ENCODE measurements at places on chromosomes 13 and 19.
A peak's percentile ranks its signal among the peaks of the same experiment; 100 is the strongest.

DNA sequence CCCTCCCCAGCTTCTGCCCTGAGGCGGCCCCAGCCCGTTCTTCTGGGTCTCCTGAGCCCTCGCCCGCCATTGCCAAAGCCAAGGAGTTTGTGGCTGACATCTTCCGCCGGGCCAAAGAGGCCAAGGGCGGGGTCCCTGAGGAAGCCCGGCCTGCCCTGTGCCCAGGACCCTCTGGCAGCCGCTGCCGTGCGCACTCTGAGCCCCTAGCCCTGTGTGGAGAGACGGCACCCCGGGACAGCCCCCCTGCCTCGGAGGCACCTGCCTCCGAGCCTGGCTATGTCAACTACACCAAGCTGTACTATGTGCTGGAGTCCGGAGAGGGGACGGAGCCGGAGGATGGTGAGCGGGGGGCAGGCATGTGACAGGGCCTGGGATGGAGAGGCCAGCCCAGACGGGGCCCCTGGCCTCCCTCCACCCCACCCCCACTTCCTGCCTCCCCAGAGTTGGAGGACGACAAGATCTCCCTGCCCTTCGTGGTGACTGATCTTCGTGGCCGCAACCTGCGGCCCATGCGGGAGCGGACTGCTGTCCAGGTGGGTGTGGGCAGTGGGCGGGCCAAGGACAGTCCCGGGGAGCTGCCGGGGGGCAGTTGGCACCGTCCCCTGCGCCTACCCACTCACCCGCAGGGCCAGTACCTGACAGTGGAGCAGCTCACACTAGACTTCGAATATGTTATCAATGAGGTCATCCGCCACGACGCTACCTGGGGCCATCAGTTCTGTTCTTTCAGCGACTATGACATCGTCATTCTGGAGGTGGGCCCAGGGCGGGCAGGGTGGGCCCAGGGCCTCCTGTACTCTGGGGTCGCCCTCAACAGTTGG lies 7.0 kb downstream of the DCAF15 start:
- DNase-seq: no peak

DNA sequence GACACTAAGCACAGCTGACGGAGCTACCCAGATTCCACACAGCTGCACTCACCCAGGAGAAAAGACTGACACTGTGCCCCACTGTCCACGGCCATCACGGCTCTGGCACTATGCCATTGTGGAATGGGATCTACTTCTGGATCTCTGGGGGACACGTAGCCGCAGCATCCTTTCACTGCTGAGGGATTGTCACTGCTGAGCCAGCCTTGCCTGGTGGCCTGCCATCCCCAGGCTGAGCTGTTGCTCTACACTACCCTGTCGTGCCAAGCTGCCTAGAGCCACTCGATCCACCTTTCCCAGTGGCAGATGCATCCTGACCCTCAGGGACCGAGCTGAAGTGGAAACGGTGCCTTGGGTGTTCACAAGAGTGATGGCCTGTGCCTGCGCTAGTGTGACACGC lies 5.0 kb upstream of the LILRB5 start:
- no peak for DNase-seq

- no peak for DNase-seq
Observed at GRCh38 chr19:33219261-33219815, 6.3 kb downstream of the SLC7A10 start.

DNA sequence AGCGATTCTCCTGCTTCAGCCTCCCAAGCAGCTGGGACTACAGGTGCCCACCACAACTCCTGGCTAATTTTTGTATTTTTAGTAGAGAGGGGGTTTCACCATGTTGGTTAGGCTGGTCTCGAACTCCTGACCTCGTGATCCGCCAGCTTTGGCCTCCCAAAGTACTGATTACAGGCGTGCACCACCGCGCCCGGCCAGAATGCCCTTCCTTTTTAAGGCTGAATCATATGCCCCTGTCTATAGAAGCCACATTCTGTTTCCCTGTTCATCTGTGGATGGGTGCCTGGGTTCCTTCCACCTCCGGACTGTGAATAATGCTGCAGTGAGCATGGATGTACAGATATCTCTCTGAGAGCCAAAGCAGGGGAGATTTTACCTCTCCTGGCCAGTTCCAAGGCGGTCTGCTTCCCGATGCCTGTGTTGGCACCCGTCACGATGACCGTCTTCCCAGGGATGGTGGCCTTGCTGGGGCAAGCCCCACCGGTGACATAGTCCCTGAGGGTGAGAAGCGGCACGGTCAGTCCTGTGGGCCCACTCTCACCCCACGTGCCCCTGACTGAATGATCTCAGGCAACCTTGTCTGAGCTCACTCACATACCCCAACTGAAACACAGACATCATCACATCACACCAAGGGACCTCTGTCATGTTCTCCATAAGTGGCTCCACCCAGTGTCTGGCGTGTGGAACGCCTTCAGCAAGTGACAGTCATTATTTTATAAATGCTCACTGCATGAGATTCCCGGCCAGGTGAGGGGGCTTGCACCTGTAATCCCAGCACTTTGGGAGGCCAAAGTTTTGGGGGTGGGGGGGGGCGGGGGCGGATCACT lies 4.0 kb downstream of the RDH13 start:
- DNase-seq: no peak

DNA sequence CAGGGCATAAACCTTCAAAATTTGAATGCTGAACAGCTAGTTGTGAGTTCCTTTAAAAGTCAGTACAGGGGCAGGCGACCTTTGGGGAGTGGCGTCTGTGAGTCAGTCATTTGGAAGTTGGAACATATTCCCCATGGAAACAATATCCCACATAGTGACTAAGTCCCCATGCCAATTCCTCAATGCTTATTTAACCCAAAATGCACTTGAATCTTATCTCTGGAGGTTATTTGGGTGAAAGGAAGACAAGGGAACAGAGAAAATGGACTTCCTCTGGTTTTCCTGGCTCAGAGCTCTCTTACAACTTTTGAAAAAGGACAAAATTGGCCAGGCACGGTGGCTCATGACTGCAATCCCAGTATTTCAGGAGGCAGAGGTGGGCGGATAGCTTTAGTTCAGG lies 479.2 kb upstream of the NBEA start:
- DNase-seq: no peak

GRCh38 chr13:91368101-91368500 lies 20.6 kb downstream of the MIR17HG start:
- DNase-seq: no peak

GRCh38 chr13:83880275-83881139 lies 1.8 kb downstream of the SLITRK1 start:
- DNase-seq: peak; percentile 69

- DNase-seq: no peak
Observed at GRCh38 chr19:43667126-43667875, 2.7 kb downstream of the PLAUR start.

- DNase-seq: no peak
Observed at GRCh38 chr13:24748061-24748400, 15.9 kb upstream of the RNF17 start.

- no peak for DNase-seq
Observed at GRCh38 chr13:34512817-34513216, 429.3 kb upstream of the NBEA start.

DNA sequence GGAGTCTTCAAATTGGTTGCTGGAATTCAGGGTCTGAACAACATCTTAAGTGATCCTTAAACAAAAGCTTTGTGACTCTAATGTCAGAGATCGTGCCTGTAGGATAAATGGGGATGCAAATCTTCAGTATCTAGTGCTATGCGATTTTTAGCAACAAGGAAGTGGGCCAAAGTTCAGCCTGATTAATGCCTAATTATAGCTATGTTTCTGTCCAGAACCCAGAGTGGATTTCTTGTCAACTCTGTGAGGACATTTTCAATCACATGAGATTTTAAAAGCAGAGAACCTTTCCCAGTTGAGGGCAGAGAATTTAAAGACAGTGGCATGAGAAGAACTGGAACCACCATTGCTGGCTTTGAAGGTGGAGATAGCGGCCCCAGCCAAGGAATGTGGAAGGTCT lies 84.3 kb upstream of the PCDH9 start:
- DNase-seq: no peak

DNA sequence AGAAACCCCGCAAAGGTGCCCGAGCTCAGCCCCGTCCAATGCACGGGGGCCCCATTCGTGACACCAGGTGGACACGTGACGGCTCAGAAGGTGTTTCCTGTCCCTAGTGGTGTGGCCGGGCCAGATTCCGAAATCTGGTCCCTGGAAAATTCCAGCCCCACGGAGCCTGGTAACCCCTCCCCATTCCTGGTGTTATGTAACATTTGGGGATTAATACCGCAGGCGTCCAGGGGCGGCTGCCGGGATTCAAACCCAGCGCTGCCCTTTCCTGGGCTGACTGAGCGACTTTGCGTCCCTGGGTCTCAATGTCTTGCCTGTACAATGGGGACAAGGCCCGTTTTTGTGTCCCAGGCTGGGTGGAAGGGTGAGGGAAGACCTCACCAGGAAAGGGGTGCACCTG lies 1.0 kb upstream of the PLK5 start:
- DNase-seq: no peak

DNA sequence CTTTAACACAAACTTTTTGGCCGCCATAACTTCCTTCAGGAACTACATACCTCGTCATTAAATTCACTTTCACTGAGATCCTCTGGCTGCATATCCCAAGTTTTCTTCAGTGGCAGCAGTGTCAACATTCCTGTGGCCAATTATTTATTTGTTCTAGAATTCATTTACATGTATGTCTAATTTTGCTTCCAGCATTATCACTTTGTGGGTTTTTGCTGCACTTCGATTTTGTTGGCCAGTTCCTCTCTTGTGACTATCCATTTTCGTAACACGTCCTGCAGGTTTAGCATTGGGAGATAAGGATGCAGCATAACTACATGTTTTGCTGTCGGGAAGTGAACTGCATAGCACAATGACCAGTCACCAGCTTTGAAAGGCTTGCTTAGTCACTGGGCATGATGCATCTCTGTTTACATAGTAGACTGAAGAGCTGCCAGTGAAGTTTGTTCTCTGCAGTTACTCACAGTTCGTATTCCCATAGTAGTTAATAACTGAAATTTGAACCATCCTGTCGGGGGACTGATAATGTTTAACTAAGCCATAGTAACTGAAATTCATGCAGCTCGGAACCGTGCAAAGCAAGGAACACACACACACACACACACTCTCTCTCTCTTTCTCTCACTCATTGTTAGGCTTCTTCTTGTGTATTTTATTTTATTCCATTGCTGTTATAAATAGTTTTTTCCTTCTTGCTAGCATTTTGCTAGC lies 28.3 kb downstream of the ZNF507 start:
- DNase-seq: peak; percentile 13

DNA sequence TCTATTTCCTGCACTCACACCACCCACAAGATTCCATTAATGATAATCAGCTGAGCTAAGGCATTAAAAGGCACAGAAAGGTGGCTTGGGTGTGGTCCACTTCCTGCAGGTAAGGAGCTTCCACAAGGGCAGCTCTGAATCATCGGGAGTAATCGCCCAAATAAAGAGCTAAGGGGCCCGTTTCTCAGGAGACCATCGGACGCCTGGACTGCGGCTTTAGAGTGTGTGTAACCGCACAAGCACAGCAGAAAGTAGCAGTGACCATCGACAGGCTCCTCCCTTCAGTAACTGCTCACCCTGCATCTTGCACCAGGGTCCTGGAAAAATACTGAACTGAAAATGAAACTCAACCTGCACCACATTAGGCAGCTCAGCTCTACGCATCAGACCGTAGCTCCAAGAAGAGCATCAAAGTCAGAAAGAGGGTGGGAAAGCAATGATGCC lies 6.0 kb downstream of the STK24 start:
- DNase-seq: no peak

DNA sequence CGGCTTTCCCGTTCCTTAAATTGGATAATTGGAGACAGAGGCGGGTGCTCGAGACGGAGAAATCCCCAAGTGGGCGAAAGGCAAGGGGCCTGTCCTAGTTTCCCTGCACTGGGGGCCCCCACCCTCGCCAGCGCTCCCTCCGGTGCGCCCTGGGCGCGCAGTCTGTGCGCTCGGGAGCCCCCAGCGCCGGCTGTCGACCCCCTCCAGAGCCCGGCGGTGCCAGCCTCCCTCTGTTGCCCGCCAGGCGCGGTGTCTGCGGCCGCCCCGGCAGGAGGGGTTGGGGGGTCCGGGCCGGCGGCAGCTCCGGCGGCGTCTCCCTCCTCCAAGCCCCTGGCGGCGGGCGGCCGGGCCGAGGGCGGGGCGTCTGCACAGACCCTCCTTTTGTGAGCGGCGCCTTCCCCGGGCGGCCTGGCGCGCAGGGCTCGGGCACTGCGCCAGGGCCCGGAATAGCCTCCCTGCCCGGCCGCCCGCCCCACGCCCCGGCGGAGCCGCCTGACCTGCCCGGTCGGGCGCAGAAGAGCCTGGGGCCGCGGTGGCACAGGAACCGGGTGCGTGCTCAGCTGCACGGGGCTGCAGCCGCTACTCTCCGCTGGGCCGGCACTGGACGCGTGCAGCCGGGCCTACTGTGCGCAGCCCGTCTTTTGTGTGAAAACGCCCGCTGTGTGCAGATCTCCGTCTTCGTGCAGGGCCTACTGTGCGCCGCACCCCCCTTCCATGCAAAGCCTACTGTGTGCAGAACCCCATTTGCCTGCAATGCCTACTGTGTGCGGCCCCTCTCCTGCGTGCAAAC lies 13.2 kb downstream of the GADD45B start:
- DNase-seq: no peak

DNA sequence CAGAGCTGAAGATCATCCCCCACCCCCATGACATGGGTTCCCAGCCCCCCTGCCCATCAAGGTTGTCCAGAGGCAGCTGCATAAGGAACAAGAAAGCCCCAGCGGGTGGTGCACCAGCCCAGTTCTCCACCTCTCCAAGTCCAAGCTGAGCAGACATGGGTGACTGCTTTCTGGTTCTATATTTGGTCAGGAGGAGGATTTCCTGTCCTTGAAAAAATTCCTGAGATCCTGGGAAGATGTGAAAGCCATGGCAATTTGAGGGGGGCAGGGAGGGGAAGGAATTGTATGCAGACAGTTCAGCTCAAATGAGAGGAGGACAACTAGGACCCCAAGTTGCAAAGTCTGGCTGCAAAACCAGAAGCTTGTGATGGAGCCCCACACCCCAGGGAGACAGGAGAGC lies 55.4 kb upstream of the ADGRE5 start:
- DNase-seq: no peak

- no peak for DNase-seq
Observed at GRCh38 chr19:4390567-4391305, 9.6 kb downstream of the SH3GL1 start.

DNA sequence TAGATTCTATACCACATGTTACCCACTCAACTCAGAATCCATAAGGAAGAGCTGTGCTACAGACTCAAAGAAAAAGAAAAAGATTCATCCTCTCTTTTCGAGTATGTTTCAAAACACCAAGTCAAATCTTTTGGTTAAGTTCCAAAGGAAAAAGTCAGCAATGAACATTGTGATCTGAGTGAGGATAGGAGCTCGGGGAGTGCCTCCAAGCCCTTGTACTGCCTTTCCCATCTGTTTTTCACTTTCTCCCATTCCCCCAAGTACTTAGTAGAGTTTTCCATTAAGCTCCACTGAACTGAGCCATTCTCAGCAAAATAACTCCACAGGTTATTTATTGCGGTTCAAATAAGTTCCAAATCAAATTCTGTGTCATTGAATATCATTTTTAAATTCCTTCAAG lies 47.7 kb upstream of the MAB21L1 start:
- DNase-seq: no peak

DNA sequence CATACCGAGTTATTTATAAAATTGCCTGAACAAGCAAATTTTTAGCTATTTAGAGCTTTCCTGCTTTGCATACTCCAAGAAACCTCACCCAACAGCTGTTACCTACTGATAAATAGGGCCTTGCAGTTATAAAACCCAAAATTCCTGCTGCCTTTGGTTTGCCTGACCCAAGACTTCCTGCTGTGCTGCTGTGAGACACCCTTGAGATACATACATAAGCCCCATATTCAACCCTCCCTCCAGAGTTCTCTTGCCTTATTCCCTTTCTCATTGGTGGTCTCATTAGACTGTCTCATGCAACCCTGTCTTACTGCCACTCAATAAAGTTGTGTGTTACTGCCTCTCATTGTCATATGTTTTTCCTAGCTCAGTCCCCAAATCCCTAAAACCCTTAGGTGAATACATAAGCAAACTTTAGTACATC lies 677.6 kb downstream of the UQCRFS1 start:
- DNase-seq: no peak

Measured in hypothalamus (tissue), 51 donors.